GF-D8 (cell line): ENCODE measurements at places on chromosomes 1 and 21.

DNA sequence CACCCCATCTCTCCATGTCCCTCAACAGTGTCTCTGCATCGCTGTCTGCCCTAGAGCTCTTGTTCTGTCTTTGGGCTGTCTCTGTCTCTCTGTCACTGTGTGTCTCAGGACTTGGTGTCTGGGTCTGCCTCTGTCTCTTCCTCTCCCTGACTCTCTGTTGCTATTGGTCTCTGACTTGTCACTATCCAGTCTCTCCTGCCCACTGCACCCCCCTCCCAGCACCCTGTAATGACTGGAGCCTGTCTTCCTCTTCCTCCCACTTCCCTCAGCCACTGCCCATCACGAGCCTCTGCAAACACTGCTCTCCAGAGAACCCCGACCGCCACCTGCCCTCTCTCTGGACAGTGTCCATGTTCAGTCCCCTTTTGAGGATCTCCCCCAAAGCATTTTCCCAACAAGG lies 12.1 kb downstream of the PEAR1 start:
- DNase-seq, result no peak

DNA sequence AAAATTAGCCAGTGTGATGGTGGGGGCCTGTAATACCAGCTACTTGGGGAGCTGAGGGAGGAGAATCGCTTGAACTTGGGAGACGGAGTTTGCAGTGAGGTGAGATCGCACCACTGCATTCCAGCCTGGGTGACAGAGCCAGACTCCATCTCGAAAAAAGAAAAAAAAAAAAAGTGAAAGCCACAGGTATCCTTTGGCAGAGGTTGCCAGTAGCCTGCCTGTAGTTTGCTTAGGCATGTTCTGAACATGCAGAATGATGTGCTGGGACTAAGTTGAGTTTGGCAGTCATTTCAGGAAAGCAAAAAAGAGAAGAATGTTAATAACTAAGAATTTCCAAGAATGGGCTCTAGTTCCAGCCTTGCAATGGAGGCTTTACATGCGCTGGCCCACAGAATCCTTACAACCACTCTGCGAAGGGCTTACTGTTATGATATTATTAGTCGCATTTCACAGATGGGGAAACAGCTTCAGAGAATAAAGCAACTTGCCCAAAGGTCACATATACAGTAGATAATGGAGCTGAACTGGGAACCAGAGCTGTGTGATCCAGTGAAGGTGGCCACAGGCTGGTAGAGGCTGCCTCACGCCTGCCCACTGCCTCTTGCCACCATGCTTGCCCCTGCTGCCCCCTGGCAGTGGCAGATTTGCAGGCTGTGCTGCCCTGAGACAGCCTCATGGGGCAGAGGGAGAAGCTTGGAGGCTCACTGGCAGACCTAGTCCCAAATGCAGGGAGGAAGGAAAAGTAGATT lies 66.5 kb upstream of the LYST start:
- DNase-seq, result no peak

- no peak for DNase-seq
Observed at GRCh38 chr1:111988377-111988742, 1.1 kb downstream of the KCND3 start.

GRCh38 chr1:47643306-47644211 lies 205.7 kb downstream of the FOXD2 start:
- no peak for DNase-seq

DNA sequence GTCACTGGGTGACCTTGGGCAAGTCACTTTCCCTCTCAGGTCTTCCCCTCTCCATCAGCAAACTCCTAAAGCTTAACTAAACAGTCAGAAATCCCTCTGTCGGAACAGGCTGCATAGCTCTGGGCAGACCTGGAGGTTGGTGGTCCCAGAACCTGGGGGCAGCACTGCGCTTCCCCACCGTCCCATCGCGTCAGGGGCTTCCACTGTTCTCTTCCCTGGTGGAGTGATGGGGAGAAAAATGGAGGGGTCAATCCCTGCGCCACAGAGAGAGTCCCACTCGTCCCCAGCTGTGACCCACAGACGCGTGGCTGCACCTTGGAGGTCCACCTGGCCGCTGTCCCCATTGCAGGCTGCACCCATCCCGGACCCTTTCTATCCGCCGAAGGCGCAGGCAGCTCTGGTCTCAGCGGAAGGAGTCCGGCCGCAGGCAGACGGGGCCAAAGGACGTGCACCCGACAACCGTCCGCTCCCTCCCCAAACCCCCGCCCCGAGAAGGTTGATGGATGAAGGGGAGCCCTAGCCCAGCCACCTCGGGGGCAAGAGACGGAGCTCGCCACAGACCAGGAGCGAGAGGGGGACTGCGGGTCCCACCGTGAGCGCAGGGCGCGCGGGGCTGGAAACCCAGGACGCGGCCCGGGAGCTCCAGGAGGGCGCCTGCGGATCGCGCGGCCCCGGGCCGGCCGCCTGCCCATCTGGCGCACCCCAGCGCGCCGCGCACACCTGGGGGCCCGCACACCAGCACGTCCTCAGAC lies 588 bp upstream of the WNT3A start:
- DNase-seq, result no peak

- no peak for DNase-seq
Observed at GRCh38 chr1:238664139-238664538, 722.2 kb upstream of the CHRM3 start.

DNA sequence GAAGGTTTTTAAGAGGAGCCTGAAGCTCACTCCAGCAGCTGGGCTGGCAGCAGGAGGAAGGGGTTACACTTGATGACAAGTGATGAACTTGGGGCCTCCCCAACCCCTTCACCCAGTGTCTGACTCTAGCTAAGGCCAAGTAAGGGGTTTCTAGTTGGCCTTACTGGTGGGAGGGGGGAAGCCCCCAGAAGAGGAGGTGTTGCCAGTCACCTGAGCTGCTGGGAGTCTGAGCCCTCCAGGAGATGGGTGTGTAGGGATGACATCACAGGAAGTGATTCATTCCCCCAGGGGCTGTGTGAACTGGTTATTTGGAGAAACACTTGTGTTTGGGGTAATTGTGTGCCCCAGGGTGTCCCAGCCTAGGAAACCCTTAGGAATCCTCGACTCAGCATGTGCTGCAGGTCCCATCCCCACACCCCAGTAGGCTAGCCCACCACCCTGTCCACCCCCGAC lies 3.1 kb downstream of the PADI1 start:
- no peak for DNase-seq

DNA sequence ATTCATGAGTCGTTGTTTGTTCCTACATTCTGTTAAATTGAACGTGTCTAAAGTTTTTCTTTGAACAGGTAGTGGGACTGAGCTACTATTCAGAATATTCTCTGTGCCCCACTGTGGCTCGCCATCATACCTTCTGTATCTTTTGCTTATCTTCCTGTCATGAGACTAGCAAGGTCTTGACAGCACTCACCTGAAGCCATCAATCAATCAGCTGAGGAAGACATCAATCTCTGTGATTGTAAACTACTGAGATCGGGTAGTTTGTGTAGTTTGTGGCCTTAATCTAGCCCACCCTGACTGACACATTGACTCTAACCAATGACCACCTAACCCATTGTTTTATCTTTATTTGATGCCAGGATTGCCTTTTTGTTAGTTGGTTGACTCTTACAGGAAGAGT lies 17.7 kb upstream of the RUNX1 start:
- no peak for DNase-seq
